ENCODE measurements at places on chromosomes 4 and X. TPM values are rescaled to one million over a fixed set of nuclear protein-coding genes. Genes with fewer than 3 reads are reported as not detected.

The NXF2 gene
- total RNA-seq: not detected

The TXK gene
- total RNA-seq: 1.6 TPM

GRCh38 chr4:102324730-102325129 is 20.6 kb downstream of the SLC39A8 start:
- DNase-seq: no peak

- no peak for DNase-seq
Measured at GRCh38 chr4:146643812-146644401, 5.2 kb downstream of the POU4F2 start.

GRCh38 chr4:52588771-52589591 is 70.1 kb downstream of the USP46 start:
- no peak for DNase-seq

DNA sequence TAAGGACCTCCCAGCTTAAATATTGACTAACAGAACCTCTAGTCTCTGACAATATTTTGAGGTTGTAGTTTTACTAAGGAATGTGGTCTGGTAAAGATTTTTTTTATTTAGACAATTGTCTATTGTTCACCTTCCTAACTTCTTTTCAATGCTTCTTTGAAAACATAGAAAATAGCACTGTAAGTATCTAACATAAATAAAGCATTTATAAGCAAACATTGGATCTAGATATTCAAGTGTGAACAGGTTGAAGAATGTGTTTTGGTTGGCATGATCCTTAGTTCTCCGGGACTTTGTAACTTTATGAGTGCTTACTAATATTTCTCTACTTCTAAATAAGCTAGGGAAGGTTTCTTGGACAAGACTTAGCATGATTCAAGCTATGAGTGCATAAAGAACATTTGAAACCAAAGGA is 285.4 kb upstream of the ARSJ start:
- DNase-seq: no peak

DNA sequence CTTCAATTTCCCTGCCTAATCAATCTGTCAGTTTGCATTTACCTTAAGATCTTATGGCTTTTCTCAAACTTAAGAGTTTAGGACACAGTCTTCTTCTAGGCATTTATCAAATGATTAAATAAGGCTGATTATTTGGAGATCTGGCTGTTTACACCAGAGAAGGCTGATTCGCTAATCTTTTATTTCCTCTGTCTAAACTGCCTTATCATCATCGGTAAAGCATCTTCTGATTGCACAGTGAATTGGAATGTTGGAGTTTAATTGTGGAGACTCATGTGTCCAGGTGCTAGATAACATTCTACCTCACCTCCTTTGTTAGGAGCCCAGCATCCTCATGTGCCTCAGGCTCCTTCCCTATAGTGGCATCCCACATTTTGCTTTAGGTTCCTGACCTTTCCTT is 100.3 kb upstream of the DDIT4L start:
- no peak for DNase-seq

DNA sequence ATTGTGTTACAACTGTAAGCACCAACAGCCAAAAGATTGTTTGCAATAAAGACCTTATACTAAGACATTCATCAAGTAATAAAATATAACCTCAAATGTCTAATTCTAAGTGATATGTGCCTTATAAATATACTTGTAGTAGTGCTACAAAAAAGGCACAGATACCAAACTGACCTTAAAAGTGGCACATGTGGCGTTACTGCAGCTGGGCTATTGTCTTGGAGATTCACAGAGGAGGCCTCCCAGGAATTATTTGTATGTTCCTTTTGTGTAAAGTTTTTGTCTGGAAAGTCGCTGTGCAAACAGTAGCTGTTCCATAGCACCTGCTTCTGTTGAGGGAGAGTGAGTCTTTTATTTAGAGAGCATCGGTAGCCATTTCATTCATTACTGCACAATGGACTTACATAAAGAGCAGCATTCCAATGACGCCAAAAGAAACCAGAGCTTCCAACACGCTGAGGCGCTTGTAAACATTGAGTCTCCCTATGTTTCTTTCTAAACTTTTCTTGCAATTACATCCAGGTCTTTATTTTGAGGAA is 143.7 kb downstream of the RPA4 start:
- no peak for DNase-seq

- no peak for DNase-seq
Measured at GRCh38 chr4:130825284-130825683, 1729.3 kb downstream of the C4orf33 start.

The SPIN2A gene
- 0.73 TPM for total RNA-seq

The NOCT gene
- total RNA-seq: 6.4 TPM

DNA sequence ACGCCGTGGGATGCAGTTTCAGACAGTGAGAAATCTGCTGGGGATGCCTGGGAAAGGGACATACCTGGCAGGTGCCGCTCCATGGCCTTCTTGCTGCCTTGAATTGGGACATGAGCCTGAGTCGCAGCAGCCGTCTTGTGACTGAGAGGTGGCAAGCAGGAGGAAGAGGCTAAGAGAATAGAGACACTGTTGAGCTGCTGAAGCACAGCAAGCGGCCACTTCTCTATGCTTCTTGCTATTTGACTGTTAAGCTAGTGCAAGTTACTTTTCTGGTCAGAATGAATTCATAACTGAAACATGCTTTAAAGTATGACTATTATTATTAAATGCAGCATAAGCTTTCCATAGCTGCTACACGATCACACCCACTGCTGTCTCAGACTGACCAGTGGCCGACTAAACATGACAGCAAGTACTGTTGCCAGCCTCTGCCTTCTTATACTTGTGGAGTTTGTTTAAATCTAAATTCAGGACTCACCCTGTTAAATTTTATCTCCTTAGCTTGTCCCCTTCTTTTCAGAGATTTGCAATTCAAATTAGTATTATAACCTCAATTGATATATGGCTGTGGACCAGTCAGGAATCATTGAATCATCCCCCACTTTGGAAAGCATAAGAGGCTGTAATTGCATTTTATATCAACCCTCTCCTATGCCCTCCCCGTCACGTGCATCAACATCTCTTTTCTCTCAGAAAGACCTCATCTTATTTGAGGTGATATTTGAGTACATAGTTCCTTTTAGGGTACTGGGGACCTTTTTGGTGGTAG is 24.8 kb upstream of the ACSL1 start:
- DNase-seq: no peak

Data from breast epithelium (tissue), 4 donors.